ENCODE measurements at places on chromosomes 7 and 10.
A peak's percentile ranks its signal among the peaks of the same experiment; 100 is the strongest.

GRCh38 chr10:95341716-95342130, 50.9 kb upstream of the PDLIM1 start:
- DNase-seq = no peak

DNA sequence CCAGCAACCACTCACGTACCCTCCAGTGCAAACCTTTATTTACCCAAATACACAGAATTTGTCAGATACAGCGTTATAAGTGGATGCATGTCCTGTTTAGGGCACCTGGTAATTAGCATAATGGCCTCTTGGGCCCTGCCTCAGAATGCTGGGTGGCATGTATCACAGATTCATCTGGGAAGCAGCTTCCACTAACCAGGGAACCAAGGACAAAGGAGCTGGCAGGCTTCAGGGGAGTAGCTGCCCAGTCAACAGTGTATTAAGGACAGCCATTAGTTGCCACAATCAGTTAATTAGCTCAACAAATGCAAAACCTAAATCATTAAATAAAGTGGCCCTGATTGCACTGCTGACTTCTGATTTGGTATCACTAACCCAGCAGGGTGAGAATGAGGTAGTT, 105.7 kb downstream of the RAPGEF5 start:
- no peak for DNase-seq

DNA sequence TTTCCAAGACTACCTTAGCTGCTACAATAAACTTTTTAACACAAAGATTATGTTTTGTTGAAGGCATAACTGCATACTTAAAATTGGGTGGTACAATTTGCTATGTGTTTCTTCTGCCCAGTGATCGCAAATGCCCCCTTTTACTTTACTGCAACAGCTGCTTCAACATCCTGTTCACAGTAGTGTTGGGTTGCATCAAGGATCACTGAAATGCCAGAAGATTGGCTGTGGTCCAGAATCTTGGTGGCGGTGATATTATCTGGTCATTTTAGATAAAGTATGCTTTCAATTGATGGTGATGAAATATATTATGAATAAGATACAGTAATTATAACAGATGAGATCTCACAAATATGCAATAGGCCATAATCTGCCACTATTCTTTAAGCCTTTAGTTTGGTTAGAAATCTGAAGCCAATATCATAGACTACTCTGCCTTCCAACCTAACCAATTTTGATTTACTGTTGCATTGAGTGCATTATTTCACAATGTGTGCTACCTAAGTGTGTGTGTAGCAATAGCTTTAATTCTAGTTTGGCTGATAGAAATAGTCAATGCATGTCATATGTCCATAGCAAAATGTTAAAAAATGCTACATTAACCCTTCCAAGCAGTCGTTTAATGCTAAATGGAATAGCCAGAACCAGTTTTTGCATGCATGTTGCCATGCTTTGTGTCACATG, 29.8 kb upstream of the ING3 start:
- no peak for DNase-seq

- no peak for DNase-seq
These were observed 8.6 kb downstream of the PRKG1 start for GRCh38 chr10:51082857-51083256.

GRCh38 chr7:36607721-36608095, 116.6 kb downstream of the AOAH start:
- no peak for DNase-seq

GRCh38 chr10:113603057-113603777, 50.4 kb downstream of the HABP2 start:
- no peak for DNase-seq

GRCh38 chr7:3068530-3068929, 24.9 kb upstream of the CARD11 start:
- no peak for DNase-seq

- no peak for DNase-seq
These were observed 4.8 kb downstream of the ATP6V0E2 start for GRCh38 chr7:149878523-149878921.

GRCh38 chr7:19102884-19103283, 14.6 kb downstream of the TWIST1 start:
- no peak for DNase-seq

GRCh38 chr10:101241840-101242707, 12.8 kb upstream of the LBX1 start:
- DNase-seq = no peak

- DNase-seq = no peak
These were observed 29.5 kb downstream of the PAXIP1 start for GRCh38 chr7:154973381-154973780.

- no peak for DNase-seq
These were observed 2.3 kb downstream of the CELF2 start for GRCh38 chr10:11019724-11020547.

- no peak for DNase-seq
These were observed 1.1 kb upstream of the ARHGAP22 start for GRCh38 chr10:48605786-48606529.

GRCh38 chr10:815338-816090, 116.0 kb downstream of the LARP4B start:
- DNase-seq = no peak

DNA sequence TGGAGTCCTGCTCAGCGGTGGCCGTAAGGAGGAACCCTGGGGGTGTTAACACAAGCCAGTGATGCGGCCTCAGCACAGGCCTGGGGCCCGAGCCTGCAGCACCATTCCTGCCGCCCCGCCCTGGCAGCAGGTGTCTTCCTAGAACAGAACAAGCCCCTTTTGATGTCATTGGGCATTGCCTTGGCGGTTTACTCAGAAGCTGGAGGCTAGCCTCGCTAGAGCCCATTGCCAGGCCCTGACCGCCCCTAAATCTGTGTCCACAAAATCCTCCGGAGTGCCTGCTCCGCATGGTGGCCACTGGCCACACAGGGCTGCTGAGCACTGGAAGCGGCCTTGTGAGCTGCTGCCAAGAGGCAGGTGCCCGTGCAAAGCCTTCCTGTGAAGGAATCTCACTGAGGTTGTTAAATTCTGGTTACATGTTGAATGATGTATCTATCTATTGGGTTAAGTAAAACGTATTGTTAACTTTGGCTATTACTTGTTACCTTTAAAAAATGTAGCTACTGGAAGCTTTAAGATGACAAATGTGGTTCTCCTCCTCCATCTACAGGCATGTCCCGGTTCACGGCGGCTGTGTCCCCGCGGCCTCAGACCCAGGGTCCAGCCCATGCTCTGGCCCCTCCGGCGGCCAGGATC, 1.2 kb upstream of the INPP5A start:
- peak; percentile 49 for DNase-seq

DNA sequence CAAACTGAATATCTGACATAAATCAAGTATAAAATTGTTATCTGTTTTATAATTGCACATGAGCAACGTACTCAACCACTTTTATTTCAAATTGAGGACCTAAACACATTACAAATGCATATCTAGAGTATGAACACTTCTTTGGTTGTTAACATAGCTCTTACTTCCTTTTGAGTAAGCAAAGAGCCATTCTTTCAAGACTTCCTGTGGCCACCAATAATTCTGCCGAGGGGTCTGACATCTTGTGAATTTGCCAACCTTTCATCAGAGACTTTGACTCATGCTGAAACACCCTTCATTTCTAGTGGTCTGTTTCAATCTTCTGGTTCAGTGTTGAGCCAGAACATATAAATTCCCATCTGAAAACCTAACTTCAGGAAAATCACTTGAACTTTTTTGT, 59.4 kb downstream of the CDK14 start:
- DNase-seq = no peak

GRCh38 chr7:99440195-99440594, 1.5 kb downstream of the CPSF4 start:
- no peak for DNase-seq

DNA sequence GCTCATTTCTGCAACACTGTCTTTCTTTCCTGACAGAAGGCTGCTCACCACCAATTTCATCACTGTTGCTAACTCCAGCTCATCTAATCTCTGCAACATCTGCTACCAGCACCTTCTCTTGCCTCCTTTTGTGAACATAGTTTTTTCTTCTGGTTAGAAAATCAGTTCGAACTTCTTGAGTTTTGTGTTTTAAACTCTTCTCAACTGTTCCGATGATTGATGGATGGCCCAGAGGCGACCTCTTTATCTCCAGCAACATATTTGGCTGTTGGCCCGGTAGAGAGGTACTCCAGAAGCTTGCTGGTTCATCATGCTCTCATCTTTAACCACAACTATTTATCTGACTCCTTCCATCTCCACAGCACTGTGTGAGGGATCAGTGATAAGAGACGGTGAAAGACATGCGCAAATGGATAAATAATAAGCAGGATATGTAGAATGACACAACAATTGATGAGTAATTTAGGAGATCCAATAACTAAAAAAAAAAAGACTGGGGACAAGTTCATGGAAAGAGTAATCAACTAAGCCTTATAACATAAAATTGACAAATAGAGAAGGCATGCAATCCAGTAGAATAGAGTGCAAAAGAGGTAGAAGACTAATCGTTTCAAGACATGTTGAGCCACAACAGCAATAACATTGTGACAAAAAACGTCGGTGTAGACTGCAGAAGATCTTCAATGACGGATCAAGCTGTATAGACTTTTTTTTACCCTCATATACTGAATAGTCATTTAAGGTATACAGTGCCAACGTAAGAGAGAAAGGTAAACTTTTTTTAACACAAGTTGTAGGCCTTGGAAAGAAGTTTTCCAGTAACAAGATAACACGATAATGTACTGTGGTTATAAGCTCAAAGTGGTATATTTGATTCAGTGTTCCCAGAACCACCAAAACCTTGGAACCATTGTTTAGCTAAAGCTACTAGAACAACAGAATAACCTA, 152.2 kb downstream of the CRPPA start:
- peak; percentile 22 for DNase-seq
